CD4-positive, alpha-beta T cell treated with Interleukin-17A for 1 hour (primary cell): ENCODE measurements at places on chromosomes 4 and X.

DNA sequence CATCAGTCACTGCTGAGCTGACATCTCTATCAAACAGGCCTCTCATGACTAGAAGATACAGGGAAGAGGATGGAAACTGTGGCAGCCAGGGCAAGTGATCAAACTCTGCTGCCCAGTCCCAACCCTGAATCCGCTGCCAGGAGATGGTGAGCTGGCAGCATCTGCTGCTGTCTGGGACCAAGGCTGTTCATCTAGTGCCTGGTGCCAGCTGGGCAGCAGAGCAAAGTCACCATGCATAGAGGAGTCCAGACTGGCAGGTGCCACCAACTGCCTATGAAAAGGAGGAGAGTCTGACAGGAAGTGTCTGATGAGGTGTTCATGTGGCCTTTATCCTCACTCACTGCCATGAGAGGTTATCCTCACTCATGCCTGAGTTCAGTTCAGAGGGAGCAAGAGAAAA is 518.9 kb downstream of the MID1IP1 start:
- no peak for DNase-seq

- no peak for DNase-seq
These were observed 7.3 kb downstream of the SUV39H1 start for GRCh38 chrX:48703642-48704481.

GRCh38 chr4:60648774-60649173 is 551.4 kb upstream of the ADGRL3 start:
- DNase-seq = no peak

DNA sequence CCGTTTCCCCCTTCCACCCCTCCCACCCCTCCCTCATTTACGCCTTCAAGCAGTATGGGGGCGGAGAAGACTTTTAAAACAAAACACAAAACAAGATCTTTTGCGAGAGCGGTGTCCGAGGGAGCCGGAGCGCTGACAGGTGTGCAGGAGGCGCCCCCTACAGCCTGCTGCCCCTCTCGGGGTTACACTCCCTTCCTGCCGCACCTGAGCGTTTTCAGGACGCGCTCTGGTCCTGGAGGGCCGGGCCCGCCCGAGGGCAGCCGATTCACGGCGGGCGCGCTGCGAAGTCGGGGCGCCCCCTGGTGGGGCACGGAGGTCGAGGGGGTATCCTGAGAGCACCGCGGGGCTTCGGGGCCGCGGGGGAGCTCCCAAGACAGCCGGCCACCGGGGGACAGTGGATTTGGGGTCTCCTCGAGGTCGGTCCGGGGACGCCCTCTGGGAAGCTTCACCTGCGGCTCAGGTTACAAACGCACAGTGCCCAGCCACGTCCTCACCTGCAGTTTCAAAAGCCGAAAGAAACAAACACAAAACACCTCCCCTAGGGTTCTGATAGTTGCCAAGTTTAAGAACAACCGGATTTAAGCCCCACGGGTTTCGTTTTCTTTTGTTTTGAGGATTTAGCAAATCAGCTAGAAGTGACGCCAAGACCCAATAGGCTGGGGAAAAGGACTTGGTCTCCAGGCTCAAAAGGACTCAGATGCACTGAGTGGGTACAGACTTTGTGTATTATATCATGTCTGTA is 8.0 kb upstream of the NEUROG2 start:
- peak; percentile 74 for DNase-seq

DNA sequence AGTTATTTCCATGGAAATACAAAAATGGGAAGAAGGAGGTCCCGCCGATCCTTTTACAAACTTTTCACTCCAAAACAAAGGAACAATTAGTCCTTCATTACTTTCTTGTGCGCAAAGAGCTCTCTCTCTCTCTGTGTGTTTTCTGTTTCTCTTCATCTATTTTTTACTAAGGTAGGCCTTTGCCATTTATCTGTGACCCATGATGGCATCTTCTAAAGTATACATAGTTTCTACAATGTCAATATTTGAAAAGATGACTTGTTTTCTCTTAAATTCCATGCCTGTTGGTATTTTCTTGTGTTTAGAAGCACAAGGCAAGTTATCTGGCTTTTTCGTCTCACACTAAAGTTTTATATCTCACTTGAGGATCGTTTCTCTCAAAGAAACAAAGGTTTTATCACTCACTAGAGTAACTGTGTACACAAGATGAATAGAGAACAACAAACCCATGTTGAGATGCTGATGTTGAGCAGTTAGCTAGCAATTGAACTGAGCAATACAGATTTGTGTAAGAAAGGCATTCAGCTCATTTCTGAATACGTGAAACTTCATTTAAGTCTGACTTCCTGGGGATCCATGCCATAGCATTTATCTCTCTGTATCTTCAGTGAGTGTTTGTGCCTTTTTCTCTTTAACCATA is 250.3 kb downstream of the GBA3 start:
- no peak for DNase-seq

- DNase-seq = no peak
These were observed 238.1 kb upstream of the AGA start for GRCh38 chr4:177680308-177680707.

DNA sequence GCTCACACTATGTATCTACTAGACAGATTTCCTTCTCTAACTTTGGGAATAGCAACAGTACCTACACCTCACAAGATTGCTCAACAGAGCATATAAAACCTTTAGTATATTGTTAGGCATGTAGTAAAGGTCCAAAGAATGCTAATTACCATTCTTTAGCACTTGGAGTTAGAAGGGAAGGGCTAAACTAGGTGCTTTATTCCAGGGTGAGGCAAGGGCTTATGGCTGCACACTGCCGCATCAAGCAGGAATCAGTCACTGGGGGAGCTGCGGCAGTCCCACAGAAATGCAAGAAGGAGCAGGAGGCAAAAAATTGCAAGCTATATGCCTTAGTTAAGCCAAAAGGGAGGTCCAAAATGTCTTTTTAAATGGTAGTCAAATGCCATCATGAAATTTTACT is 162.7 kb downstream of the PPP3CA start:
- no peak for DNase-seq

DNA sequence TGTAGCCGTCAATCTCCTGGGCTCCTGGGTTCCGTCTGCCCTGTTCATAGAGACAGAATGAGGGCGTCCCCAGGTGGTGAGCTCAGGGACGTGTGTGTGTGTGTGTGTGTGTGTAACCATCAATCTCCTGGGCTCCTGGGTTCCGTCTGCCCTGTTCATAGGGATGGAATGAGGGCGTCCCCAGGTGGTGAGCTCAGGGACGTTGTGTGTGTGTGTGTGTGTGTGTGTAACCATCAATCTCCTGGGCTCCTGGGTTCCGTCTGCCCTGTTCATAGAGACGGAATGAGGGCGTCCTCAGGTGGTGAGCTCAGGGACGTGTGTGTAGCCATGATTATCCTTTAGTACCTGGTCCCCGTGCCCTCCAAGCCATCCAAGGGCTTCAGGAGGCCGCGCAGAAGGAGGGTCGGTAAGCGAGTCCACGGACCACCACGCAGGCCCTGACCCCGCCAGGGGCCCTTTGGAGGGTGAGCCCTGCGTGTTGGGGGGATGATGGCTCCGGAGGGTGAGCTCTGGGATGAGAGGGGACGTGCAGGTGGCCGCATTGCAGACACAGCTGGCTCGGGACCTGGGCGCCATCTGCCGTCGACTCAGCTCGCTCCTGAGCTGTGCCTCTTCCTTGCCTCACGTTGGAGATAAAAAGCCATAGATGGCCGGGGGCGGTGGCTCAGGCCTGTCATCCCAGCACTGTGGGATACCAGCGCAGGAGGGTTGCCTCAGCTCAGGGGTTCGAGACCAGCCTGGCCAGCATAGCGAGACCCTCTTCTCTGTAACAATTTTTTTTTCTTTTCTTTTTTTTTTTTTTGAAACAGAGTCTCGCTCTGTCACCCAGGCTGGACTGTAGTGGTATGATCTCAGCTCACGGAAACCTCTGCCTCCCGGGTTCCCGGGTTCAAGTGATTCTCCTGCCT is 5.4 kb upstream of the GTPBP6 start:
- DNase-seq = peak; percentile 62

DNA sequence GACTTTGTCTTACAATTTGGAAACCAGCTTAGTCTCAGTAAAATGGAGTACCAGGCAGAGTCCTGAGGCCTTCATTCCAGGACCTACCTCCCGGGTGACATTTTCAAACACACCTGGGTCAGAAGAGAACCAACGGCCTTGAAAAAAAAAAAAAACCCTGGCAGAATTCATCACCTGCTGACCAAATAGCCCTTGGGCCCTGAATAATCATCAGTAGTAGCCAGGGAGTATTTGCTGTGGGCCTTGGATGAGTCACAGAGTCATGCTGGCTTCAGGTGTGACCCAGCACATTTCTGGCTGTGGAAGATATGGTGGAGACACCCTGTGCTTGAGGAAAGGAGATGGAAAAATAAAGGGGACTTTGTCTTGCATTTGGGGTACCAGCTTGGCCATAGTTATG is 92.2 kb downstream of the LPAR4 start:
- DNase-seq = no peak
